Frontal cortex (tissue), 4 donors: ENCODE measurements at places on chromosomes 1 and 21.

DNA sequence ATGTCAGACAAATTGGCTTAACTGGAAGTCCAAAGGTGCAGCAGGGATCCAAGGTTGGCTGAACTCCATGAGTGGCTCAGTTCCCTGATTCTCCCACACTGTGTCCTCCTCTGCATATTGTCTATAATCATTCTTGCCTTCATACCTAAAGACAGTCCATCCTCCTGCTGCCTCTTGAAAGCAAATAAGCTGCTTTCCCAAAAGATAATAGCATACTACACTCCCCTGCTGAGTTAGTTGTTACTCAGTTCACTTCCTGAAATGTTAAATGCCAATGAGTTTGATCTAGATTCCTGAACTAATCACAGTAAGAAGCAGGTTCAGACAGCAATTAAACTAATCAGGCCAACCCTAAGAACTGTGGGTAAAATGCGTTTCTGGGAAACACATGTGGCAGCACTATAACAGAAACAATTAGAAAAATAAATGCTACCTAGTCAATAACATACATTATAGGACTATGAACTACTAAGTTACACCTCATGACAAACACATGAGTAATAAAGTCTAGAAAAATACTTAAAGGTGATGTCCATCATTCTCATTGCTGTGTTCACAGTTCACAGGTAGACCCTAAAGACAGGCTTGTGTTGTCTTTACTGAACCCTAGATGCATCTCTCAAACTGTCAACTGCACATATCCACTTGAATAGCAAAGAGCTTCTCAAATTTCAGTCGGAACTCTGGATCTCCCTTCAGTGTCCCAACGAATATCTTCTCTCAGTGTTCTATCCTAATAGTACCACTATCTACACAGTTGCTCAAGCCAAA, 50.8 kb upstream of the BOLA1 start:
- no peak for DNase-seq

- DNase-seq: no peak
Observed at GRCh38 chr1:74681001-74681400, 7.4 kb upstream of the ERICH3 start.

DNA sequence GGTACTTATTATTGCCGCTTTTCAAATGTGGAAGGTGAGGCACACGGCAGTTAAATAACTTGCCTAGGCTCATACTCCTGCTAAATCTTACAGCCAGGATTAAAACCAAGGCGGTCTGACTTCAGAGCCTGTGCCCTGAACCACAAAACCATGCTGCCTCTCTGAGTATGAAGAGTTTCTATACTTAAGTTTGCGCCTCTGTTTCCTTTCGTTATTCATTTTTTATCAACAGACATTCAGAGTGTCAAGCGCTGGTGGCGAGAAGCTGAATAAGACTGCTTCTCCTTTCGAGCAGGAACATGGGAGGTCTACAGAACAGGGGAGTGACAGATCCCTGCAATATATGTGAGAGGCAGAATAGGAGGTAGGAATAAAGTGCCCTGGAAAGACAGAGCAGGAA, 96.0 kb upstream of the DUSP10 start:
- no peak for DNase-seq

- DNase-seq: no peak
Observed at GRCh38 chr1:93002781-93003180, 41.5 kb upstream of the DIPK1A start.

DNA sequence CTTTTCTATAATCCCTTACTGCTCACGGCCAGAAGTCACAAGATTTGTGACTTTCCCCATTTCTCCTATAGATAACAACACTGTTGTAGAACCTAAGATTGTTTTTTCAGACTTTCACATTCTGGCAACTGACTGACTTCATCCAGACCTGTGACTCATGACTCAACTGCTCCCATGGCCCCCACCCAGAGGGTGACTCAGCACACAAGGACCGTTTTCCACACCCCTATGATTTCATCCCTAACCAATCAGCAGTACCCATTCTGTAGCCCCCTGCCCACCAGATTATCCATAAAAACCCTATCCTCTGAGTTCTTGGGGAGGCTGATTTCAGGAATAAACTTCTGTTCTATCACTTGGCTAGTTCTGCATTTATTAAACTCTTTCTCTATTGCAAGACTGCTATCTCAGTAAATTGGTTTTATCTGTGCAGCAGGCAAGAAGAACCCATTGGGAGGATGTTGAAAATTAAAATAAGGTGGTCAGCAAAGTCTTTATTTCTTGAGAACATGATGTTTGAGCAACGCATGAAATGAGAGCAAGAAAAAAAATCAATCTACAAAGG, 79.7 kb downstream of the NGF start:
- no peak for DNase-seq

- peak; percentile 44 for DNase-seq
Observed at GRCh38 chr1:185646202-185646683, 87.9 kb upstream of the HMCN1 start.

GRCh38 chr21:14675774-14676530, 129.8 kb upstream of the SAMSN1 start:
- no peak for DNase-seq

- DNase-seq: no peak
Observed at GRCh38 chr1:111441573-111442192, 7.4 kb downstream of the WDR77 start.

GRCh38 chr1:201676641-201677040, 137.7 kb downstream of the NAV1 start:
- no peak for DNase-seq
